ENCODE measurements at places on chromosomes 11 and 22. TPM values are rescaled to one million over a fixed set of nuclear protein-coding genes. Genes with fewer than 3 reads are reported as not detected.

DNA sequence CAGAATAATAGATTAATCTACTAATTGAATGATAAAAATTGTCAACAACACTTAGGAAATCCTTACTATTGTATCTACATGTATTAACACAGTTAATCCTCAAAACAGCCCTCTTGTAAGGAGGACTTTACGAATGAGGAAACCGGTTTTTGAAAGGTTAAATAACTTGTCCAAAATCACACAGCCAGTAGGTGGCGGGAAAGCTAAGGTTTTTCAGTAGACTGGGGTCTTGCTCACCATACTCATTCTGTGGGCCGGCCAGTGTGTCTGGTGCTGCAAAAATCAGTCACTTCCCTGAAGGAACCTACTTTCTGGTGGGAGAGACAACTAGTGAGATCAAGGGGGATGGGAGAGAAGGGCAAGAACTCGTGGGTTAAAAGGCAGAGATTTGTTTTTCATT lies 3.8 kb downstream of the DCPS start:
- no peaks in the 10 kb centered on the region for H3K36me3 ChIP-seq
- DNase-seq: no peak
- no peak overlapping the region for H3K27ac ChIP-seq
- no peaks in the 10 kb centered on the region for H3K27me3 ChIP-seq

GRCh38 chr11:83002053-83002452 lies 69.6 kb downstream of the RAB30 start:
- no peaks in the 10 kb centered on the region for H3K36me3 ChIP-seq
- peaks cover 63% of the 10 kb centered on the region for H3K4me1 ChIP-seq
- H3K4me3 ChIP-seq: no peak overlapping the region
- no peak for DNase-seq

- H3K27me3 ChIP-seq: no peaks in the 10 kb centered on the region
- peaks cover 75% of the 10 kb centered on the region for H3K36me3 ChIP-seq
- no peak for DNase-seq
- H3K27ac ChIP-seq: no peak overlapping the region
- no peak overlapping the region for H3K4me3 ChIP-seq
These were observed 8.5 kb downstream of the SIDT2 start for GRCh38 chr11:117187007-117187406.

DNA sequence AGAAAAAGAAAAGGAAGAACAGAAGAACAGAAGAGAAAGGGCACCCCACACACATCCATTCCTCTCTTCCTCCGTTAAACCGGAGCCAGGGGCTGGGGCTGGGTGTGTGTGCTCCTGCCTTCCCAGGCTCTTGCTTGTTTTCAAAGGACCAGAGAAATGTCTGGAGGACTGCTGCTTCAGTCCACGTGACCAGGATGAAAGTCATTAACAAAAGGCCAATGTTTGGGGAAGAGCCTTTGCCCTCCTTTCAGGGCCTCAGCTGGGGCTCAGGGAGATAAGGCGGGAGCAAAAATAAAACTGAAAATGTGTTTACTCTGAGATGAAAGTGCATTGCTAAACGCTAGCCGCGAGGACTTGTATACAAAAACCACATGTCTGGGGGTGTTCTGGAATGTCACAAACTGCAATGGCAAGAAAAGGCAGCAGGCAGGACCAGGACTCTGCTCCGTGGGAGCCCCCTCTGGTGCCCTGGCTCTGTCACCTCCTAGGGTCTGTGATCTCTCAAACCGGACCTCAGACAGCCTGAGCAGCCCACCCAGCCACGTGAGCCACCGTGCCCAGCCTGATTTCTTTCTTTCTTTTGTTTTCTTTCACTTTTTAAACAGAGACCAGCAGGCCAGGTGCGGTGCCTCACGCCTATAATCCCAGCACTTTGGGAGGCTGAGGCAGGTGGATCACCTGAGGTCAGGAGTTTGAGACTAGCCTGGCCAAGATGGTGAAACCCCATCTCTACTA lies 31.6 kb upstream of the MYH9 start:
- no peaks in the 10 kb centered on the region for H3K4me1 ChIP-seq
- peak; percentile 62 for DNase-seq
- peak overlapping the region; percentile 81 for H3K27ac ChIP-seq
- no peaks in the 10 kb centered on the region for H3K27me3 ChIP-seq
- no peaks in the 10 kb centered on the region for H3K36me3 ChIP-seq

DNA sequence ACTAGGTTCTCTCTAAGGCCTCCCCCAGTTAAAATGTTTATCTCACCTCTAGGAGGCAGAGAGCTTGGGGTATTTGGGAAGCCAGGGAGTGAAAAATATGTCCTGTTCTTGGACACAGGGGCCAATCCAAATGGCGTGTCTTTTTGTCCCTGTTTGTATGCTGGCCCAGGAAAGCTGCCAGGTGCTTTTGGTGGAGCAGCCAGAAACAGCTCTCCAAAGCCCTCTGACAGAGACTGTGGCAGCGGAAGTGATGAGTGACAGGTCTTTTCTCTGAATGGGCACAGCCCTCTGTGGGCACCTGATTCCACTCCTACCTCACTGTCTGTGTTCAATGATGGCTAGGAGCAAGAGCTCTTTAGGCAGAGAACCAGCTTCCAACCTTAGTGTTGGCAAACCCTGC lies 106.4 kb upstream of the KIRREL3 start:
- H3K27me3 ChIP-seq: no peaks in the 10 kb centered on the region
- H3K27ac ChIP-seq: no peak overlapping the region
- no peak overlapping the region for H3K4me3 ChIP-seq
- no peaks in the 10 kb centered on the region for H3K4me1 ChIP-seq
- DNase-seq: no peak

CRYBA4 gene
- total RNA-seq: not detected

TNNT3 gene
- total RNA-seq: 12.8 TPM

GRCh38 chr22:38744981-38745380 lies 10.8 kb downstream of the SUN2 start:
- peaks cover 99% of the 10 kb centered on the region for H3K36me3 ChIP-seq
- no peak overlapping the region for H3K4me3 ChIP-seq
- DNase-seq: no peak
- no peaks in the 10 kb centered on the region for H3K27me3 ChIP-seq
- no peak overlapping the region for H3K27ac ChIP-seq
- no peaks in the 10 kb centered on the region for H3K4me1 ChIP-seq

- no peaks in the 10 kb centered on the region for H3K27me3 ChIP-seq
- no peak for DNase-seq
- peaks cover 43% of the 10 kb centered on the region for H3K36me3 ChIP-seq
- H3K4me3 ChIP-seq: no peak overlapping the region
- H3K4me1 ChIP-seq: no peaks in the 10 kb centered on the region
- H3K27ac ChIP-seq: peak overlapping the region; percentile 73
These were observed 9.4 kb upstream of the NAP1L4 start for GRCh38 chr11:3001496-3001895.

DNA sequence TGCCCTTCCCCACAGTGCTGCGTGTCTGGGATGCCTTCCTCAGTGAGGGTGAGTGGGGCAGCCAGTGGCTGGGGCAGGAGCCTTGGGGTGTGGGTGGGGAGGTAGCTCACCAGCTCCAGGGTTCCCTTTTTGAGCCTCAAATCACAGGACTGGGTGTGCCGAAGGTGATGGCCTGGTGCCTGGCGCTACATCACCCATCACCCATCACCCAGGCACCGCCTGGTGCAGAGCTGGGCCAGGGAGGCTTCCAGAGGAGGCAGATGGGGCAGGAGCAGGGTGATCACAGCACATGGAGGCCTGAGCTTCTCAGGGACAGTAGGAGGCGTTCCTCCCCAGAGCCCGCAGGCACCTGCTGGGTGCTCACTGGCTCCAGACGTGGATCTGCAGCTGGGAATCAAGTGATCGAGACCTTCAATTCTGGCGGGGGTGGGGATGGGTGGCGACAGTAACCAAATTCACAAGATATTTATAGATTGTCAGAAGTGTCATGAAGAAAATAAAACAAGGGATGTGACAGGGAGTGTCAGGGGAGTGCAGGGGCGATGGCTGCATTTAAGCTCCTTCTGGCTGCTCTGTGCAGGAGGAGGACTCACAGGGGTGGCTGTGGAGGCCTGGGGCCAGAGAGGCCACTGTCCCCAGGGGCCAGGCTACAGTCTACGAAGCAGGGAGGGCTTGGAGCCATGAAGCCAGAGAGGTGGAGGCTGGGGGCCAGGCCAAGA lies 3.2 kb downstream of the TBC1D10C start:
- H3K4me3 ChIP-seq: no peak overlapping the region
- no peaks in the 10 kb centered on the region for H3K27me3 ChIP-seq
- H3K27ac ChIP-seq: peak overlapping the region; percentile 39
- no peaks in the 10 kb centered on the region for H3K36me3 ChIP-seq
- DNase-seq: no peak

GRCh38 chr11:126191379-126192073 lies 19.9 kb downstream of the RPUSD4 start:
- H3K27me3 ChIP-seq: no peaks in the 10 kb centered on the region
- DNase-seq: no peak
- H3K4me3 ChIP-seq: no peak overlapping the region

RTCB gene
- 49.3 TPM for total RNA-seq

DNA sequence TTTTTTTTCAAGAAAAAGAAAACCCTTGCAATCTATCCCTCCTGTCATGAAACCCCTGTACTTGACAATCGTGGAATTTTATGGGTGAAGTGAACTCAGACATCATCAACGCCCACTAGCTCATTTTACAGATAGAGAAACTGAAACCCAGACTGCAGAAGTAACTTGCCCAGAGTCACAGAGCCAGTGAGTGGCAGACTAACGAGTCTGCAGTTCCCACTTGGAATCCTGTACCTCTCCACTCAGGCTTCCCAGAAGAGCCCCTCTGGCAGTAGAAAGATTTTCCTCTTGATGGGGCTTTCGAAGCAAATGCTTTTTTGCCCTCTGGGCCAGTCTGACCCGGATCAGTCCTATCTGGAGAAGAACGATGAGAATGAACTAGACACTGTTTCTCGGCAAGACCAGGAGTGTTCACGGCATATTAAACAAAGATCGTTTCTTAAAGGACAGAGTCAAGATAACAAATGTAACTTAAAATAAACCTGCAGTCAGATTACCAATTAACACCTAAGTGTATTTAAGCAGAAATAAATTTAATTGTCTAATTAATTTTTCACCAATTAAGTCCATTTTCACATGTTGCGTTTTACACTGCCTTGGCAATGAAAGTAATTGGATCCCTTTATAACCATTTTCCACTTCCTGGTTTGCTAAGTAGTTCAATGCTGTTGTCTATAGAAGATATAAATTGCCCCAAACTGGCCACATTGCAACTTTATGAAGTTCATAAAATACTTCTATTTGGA lies 61.3 kb upstream of the CREB3L1 start:
- DNase-seq: no peak
- no peaks in the 10 kb centered on the region for H3K27me3 ChIP-seq
- peak overlapping the region; percentile 29 for H3K4me3 ChIP-seq
- H3K27ac ChIP-seq: no peak overlapping the region
- H3K36me3 ChIP-seq: no peaks in the 10 kb centered on the region
- no peaks in the 10 kb centered on the region for H3K4me1 ChIP-seq

DNA sequence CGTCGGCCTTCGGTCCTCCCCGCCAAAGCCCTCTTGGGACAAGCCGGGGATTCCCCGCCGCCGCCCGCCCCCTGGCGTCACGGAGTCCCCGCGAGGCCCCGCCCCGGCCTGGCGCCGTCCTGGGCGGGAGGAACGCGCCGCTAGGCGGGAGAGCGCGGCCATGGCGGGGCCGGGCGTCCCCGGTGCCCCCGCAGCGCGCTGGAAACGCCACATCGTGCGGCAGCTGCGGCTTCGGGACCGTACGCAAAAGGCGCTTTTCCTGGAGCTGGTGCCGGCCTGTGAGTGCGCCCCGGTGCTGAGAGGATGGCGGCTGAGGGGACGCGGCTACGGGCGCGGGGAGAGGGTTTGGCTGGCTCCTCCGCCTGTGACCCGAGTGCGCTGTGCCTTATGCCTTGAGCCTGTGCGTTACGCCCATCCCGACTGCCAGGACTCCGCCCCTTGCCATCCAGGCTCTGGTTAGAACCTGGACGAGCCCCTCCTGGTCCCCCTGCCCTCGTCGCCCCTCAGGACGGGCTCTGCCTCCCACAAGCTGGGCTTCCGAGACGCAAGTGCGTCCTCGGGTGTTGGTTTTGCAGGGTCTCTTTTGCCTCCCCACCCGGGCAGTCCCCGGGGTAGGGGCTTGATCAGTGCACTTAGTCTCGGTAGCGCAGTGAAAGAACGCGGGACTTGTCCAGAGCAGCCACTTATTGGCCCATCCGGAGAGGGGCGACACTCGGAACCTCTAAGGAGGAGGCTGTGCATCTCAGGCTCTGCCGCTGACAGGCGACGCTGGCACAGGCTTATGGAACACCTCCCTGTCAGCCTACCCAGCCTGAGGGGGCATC lies at the start of gene ATG16L2:
Gene ATG16L2 (plus strand): TSS at position 126 of the 824 bp plus-strand sequence. CDS start 35 bp downstream, at position 161.
- H3K36me3 ChIP-seq: peaks cover 21% of the 10 kb centered on the region
- H3K27me3 ChIP-seq: no peaks in the 10 kb centered on the region
- H3K27ac ChIP-seq: peak within 1 kb of the TSS; percentile 95

DNA sequence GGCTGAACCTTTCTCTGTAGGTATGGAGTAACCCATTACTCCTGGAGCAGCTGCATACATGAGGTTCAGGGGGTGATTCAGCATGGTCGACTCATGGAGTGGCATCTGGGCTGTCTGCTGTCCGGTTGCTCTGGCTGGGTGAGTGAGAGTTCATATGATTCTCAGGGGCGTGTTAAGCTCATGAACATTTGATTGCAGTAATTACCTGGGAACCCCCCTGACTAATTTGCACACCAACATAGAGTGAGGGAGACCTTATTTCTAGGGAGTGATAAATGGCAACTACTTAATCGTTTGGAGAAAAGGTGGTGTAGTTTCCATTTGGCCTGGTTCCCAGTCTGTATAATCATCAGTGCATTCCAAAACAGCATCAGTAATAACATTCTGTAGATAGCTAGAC lies 661.9 kb downstream of the ETS1 start:
- no peak overlapping the region for H3K4me3 ChIP-seq
- no peak for DNase-seq
- no peaks in the 10 kb centered on the region for H3K4me1 ChIP-seq
- no peaks in the 10 kb centered on the region for H3K27me3 ChIP-seq

OR4S2 gene
- total RNA-seq: not detected
